ENCODE measurements at places on chromosomes 7 and 10. TPM values are rescaled to one million over a fixed set of nuclear protein-coding genes. Genes with fewer than 3 reads are reported as not detected.

Gene OR2A5
- not detected for total RNA-seq

Gene LRRD1
- not detected for total RNA-seq

Gene SPAG6
- not detected for total RNA-seq

Gene MGAM2
- total RNA-seq = 7.5 TPM

Gene SNCG
- total RNA-seq = 2.6 TPM

Gene ADAMTS14
- total RNA-seq = 0.93 TPM

Gene ZNF488
- total RNA-seq = 1.3 TPM

Gene TDRD1
- total RNA-seq = 0.05 TPM

Gene TMEM196
- total RNA-seq = not detected

Gene SEM1
- 46.3 TPM for total RNA-seq

Gene VIPR2
- total RNA-seq = 1.3 TPM
